A549 treated with Mapracorat at 1 μM for 4 hours (cell line): ENCODE measurements at places on chromosomes 1 and 21. TPM values are rescaled to one million over a fixed set of nuclear protein-coding genes. Genes with fewer than 3 reads are reported as not detected.

Gene KCNJ9
- total RNA-seq: not detected in 5 replicates

Gene MTF2
- 9.0 to 13.1 TPM (median 12.7 TPM) in 5 replicates for total RNA-seq

Gene PPM1J
- 0.75 to 1.3 TPM (median 0.94 TPM) in 5 replicates for total RNA-seq

Gene KLHDC7A
- total RNA-seq: 1.2 to 2.2 TPM (median 1.4 TPM) in 5 replicates

Gene NUAK2
- 24.4 to 29.7 TPM (median 28.0 TPM) in 5 replicates for total RNA-seq

Gene LCK
- total RNA-seq: not detected in 5 replicates

Gene GNAI3
- total RNA-seq: 4.7 to 5.5 TPM (median 5.2 TPM) in 5 replicates

Gene ITLN2
- 0.55 to 0.85 TPM (median 0.62 TPM) in 5 replicates for total RNA-seq

Gene S100A7A
- total RNA-seq: not detected in 5 replicates

Gene CAMK2N1
- 49.0 to 60.6 TPM (median 55.9 TPM) in 5 replicates for total RNA-seq

Gene PCP4
- total RNA-seq: not detected in 5 replicates

Gene COL9A2
- 0.11 to 0.56 TPM (median 0.29 TPM) in 5 replicates for total RNA-seq

Gene RCC1
- 67.2 to 83.0 TPM (median 75.8 TPM) in 5 replicates for total RNA-seq

Gene GFI1
- 0.10 to 0.67 TPM (median 0.23 TPM) in 5 replicates for total RNA-seq

Gene TSSK3
- total RNA-seq: 0.86 TPM in 1 of 5 replicates, not detected in the others

Gene CCDC17
- total RNA-seq: 0.14 to 0.36 TPM (median 0.28 TPM) in 5 replicates

Gene KIRREL1
- total RNA-seq: 19.2 to 26.5 TPM (median 24.4 TPM) in 5 replicates
